ENCODE measurements at places on chromosomes 6 and 20.
A peak's percentile ranks its signal among the peaks of the same experiment; 100 is the strongest.

DNA sequence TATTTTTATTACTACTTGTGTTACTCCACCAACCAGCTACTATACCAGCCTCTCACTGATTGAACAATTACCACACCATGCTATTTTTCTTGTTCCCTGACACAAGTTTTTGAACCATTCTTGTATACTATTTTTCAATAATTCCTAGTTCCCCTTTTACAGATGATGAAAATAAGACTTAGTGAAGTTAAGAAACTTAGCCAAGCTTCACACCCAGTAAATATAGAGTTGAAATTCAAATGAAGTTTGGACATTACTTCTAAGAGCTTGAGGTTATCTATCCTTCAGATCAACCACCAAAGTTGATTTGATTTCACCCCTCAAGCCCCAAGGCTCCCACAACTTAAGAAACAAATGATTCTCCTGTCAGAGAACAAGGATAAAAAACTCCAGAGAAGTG lies 13.1 kb upstream of the BCAS1 start:
- no peak for DNase-seq

DNA sequence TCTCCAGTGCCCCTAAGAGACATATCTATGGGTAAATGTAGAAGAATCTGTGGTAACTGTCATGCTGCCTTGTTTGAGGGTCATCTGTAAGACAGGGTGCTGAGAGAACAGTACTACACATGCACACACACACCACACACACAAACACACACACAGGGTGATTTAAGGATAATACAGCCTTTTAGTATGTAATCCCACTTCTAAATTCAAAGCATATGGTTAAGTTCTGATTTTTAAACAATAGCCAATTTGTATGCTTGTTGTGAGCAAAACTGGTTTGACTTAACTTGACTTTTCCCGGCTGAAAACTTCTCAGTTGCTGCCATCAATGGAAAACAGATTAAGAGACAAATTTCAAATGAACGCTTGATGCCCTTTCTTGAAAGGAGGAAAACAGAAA lies 241.8 kb downstream of the ADGRG6 start:
- DNase-seq, result no peak

DNA sequence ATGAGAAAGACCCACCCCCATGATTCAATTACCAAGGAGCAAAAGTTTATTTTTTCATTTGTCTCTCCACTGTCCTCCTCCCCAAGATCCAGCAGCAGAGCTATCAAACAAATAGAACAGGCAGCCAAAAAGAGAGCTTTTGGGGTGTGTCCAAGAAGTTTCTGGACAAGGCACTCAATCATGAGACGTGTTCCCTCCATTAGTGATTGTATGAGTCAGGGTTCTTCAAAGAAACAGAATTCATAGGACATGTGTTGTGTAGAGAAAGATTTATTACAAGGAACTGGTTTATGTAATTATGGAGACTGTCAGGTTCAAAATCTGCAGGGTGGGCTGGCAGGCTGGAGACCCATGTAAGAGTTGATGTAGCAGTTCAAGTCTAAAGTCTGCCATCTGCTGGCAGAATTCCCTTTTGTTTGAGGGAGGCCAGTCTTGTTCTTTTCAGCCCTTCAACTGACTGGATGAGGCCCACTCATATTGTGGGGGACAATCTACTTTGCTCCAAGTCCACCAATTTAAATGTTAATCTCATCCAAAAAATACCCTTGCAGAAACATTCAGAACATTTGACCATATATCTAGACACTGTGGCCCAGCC lies 248.1 kb upstream of the OPRM1 start:
- DNase-seq, result no peak

- no peak for DNase-seq
Observed at GRCh38 chr20:59645761-59646171, 41.4 kb downstream of the PHACTR3 start.

DNA sequence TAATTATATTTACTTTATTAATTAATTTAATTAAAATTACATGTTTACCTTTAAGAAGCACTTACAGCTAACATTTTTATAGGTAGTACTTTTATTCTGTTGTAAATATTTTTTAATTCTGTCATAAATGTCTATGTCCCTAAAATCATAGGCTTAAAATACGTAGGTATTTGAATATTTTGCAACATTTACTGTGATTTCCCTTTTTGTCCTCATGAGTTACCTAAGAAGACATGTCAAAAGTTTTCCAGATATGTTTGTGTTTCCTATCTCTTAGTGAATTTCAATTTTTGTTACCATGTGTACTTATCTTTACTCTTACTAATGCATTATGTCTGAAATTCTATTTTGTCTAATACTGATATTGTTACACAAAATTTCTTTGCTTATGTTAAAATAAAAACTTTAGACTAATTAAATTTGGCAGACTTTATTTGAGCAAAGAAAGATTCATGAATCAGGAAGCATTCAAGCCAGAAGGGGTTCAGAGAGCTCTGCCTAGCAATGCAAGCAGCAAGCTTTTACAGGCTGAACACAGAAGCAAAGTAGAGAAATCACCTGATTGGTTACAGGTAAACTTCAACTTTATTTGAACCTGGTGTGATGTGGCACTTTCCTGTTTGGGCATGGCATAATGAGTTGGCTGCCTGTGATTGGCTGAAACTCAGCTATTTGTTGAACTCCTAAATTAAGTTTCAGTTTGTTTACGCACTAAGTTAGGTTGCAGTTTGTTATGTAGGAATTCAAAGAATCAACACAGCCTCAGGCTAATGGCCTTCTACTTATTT lies 123.2 kb upstream of the TMEM170B start:
- DNase-seq, result peak; percentile 27

- DNase-seq, result no peak
Observed at GRCh38 chr20:39825524-39825923, 863.4 kb downstream of the DHX35 start.

All from stimulated activated CD4-positive, alpha-beta T cell treated with anti-CD3 and anti-CD28 coated beads, Interleukin-4, amount 100 ng/mL, for 24 hours (primary cell).